ENCODE measurements at places on chromosomes 7 and 10.
A peak's percentile ranks its signal among the peaks of the same experiment; 100 is the strongest.

DNA sequence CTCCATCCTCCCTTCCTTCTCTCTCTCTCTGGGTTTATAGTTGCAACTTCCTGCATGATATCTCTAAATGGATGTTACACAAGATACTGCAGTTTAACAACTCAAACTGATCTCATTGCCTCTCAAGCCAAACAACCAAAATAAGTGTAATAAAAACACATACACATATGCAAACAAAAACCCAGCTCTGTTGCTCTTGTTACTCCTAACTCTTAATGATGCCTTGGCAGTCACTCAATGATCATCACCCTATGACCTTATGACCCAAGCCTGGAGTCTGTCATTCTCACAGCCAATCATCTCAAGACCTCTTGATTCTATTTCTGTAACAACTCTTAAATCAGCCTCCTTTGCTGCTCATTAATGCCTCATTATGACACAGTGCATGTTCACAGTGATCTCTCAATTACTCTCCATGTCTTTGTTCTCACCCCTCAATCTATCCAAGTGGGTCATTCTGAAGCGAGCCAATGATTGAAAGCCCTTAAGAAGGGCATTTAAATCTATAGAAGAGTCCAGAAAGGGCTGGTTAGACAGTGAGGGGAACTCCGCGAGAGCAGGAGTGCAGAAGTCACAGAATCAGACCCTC, 210.9 kb downstream of the INHBA start:
- no peak for DNase-seq

- no peak for DNase-seq
Measured at GRCh38 chr7:25647872-25648271, 419.6 kb upstream of the NPVF start.

DNA sequence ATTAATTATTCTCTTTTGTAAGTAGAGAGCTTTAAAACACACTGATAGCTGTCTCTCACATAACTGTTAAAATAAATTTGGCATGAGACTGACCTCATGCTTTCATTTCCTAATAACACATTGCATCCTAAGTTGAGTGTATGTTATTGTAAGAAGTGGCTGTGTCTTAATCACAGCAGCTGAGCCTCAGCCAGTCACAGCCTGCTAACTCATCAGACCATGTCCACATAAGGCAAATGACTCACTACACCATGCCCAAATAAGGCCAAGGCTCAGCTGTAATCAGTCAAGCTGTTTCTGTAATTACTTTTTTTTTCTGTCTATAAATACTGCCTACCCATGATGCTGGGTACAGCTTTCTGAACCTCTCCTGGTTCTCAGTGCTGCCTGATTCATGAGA, 860.9 kb downstream of the XPNPEP1 start:
- DNase-seq, result no peak

DNA sequence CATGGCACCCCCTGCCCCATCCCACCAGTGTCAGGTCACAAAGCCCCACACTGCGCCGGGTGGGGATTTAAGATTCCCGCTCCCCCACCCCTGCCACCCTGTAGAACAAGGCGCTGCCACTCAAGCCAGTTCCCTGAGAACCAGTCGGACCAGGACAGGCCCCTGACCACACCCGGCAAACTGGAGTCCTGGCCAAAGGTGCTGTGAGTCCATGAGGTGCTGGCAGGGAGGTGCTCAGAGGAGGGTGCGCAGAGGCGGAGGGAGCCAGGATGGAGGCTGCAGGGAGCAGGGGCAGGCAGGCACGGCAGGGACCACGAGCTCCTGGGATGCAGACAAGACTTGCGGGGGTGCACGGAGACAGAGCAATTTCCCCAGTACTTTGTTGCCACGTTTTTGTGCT, 19.7 kb upstream of the GDI2 start:
- no peak for DNase-seq

DNA sequence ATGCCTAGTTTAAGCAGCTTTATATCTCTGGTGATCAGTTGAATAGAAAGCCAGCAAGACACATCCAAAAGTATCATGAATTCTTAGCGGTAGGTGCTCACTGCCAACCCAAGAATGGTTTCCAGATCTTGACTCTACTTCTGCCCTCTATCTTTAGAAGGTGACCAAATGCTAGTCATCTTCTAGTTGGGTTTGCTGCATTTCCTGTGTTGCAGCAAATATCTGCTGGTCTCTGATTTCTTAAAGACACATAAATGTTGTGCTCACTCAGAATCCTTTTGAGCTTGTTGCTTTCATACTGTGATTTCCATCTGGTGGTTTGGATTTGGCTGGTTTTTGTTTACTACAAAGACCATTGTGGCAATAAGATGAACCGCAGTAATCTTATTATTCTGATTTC, 2.2 kb downstream of the CDC123 start:
- no peak for DNase-seq

- DNase-seq, result no peak
Measured at GRCh38 chr10:34824870-34825269, 9.8 kb upstream of the PARD3 start.

DNA sequence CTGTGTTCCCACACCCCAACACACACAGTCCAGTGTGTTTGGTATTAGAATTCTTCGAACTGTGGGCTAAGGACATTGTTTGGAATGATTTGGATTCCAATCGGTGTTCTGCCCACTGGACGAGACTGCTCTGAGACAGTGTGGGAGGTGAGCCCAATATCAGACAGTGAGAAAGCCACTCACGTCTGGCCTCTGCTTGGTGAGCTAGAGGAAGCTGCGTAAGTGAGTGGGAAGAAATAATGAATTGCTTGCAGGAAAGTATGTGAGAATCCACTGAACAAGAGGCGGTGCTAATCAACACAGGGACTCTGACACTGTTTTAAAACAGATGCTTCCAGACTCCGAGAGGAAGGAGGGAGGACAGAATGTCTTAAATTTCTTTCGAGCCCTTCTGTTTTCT, 675.0 kb upstream of the ANKRD30A start:
- DNase-seq, result no peak

GRCh38 chr10:113965683-113966082, 78.0 kb upstream of the ADRB1 start:
- DNase-seq, result no peak

- no peak for DNase-seq
Measured at GRCh38 chr7:2927592-2927991, 83.5 kb upstream of the GNA12 start.

GRCh38 chr10:102773986-102774385, 30.2 kb downstream of the WBP1L start:
- DNase-seq, result no peak

- DNase-seq, result no peak
Measured at GRCh38 chr7:18828994-18829857, 288.2 kb downstream of the TWIST1 start.

- DNase-seq, result no peak
Measured at GRCh38 chr10:95170790-95171189, 23.2 kb upstream of the ACSM6 start.

DNA sequence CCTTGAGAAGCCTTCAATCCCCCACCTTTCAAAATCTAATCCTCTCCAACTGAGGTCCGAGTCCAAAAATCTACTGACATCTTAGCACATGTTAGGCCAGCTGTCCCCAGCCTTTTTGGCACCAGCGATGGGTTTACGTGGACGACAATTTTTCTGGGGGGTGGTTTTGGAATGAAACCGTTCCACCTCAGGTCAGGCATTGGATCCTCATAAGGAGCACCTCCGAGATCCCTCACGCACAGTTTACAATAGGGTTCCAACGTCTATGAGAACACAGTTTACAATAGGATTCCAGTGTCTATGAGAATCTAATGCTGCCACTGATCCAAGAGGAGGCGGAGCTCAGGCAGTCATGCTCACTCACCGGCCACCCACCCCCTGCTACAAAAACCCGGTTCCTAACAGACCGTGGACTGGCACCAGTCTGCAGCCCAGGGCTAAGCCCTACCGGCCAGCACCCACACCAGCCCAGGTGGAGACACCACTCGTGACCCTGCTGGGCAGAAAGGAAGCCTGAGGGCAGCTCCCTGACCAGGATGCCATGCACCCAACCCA, 107.6 kb downstream of the DIP2C start:
- no peak for DNase-seq

GRCh38 chr10:116765648-116766081, 23.3 kb upstream of the HSPA12A start:
- peak; percentile 50 for DNase-seq

DNA sequence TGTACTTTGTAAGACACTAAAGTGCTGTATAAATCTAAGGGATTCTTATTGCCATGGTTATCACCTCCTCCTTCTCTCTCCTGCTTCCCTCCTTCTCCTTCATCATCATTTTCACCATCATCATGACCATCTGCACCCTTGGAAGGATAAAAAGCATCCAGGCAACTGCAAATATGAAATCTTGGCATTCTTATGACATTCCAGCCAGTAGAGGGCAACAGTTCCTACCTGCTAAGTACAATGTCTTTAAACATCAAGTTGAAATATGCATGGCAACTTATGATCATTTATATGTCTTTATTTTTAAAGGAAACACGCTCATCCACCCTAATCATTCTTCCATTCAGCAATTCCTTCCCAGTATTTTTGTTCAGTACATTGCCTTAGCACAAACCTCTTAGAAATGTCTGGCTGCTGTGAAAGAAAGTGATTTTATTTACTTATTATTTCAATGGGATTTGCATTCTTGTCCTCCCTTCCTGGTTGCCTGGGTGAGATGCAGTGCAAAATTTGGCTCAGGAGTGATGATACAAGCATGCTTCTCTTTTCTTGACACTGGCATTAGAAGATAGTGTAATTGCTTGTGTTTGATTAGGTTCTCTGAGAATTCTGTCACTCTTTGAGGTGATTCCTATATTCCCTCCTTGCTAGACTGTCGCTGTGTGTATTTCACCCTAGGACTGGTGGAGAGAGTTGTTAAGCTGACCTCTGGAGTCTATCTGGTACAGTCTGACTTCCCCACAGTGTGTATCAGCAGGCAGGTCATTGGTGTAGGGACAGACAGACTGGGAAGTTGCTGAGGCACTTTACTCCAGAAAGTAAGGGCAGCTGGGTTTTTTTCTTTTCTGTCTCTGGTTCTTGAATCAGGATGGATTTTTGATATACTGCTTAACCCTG, 188.5 kb upstream of the BMPER start:
- DNase-seq, result no peak

GRCh38 chr7:504221-505111, 15.2 kb downstream of the PDGFA start:
- no peak for DNase-seq

DNA sequence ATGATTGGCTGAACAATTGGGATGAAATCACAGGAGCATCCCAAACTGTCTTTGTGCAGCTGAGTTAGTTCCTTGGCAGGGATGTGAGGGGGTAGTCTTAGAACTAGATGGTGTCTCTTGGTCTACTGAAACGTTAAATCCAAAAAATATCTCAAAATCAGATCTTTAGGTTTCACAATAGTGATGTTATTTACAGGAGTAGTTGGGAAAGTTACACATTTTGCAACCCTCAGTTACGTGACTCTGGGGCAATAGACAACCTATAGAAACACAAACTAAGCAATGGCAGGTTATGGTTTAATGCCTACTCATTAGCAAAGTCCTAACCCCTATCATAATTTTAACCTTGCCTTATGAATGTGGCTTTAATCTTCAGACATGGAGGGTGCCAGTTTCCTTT, 24.0 kb downstream of the PKD1L1 start:
- DNase-seq, result no peak

DNA sequence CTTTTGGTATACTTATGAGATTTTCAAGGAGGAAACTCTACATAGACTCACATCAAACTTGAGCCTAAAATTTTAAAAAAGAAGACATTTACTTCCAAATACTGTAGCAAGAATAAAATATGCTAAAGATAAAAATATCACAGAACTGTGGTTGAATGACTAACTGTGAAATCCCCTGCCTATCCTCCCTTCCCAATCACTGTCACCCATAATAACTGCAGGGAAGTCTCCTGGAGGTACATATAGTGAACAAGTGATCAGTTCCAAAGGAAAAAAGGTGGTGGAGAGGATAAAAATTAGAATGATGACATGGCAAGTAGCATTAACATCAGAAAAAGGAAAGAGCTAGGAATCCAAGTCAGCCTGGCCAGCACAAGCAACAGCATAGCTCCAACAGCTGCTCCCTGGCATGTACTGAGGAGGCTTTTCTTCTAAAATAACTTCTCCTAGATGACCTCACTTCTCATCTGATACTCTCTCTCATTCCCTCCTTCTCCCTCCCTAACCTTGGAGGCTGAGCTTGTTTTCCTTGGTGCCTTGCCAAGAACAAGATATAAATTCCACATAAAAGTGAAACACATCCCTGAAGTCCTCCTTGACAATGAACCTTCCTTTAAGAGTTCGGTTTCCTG, 124.0 kb downstream of the IQUB start:
- no peak for DNase-seq

- DNase-seq, result no peak
Measured at GRCh38 chr7:45659496-45660139, 85.5 kb downstream of the ADCY1 start.

DNA sequence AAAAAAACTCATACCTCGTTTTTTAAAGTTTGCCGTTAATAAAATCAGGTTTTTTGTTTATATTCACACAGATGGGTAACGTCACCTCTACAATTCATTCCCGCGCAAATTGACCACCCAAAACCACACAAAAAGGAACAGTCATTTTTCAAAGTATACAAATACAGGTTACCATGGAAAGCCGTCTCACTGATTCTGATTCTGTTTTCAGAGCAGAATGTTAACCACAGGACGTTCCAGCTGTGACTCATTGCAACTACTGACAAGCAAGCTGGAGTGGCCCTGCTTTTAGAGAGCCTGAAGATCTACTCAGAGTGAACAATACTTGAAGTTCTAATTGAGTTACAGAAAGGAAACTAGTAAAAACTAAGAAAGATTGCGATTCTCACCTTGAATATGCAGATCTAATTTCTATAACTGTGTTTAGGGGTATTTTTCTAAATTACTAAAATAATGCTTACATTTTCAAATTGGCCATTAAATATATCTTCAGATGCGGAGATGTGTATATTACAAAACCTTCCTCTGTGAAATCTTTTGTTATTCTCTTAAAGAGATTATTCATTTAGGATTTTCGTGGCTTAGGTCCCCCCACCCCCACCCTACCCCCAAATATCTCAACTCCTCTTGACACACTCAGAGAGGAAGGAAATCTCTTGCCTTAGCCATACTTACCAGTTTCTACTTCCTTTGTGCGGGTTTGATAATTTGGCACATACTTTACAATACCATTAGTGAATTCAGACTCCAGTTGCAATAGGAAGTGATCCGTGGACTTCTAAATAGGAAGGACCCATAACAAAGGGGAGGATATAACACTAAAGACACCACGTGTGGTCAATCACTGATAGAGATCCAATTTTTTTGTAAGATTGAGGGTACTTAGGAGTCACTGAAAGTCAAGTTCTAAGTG, 106.0 kb downstream of the CUBN start:
- DNase-seq, result no peak

DNA sequence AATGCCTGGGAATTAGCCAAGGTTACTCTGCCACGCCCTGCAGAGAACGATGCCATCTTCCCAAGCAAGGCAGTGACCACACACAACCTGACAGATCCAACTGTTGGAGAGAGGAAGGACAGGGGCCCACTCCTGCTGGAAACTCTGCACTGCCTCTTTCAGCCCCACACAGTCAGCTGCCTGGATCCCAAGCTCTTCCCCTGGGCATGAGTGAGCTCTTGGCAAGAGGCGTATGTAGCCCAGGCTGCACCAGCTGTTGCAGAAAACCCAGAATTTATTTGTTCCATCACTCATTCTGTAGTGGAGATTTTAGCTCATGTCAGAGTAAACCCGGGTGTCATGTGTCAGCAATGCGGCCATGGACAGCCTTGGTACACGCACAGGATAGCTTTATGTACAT, 135.1 kb upstream of the TRIM24 start:
- no peak for DNase-seq

- DNase-seq, result no peak
Measured at GRCh38 chr7:235576-236395, 43.4 kb downstream of the FAM20C start.

- no peak for DNase-seq
Measured at GRCh38 chr10:60334991-60335390, 54.7 kb downstream of the ANK3 start.

GRCh38 chr10:29922892-29923291, 136.5 kb downstream of the JCAD start:
- no peak for DNase-seq
